ENCODE measurements at places on chromosomes 5 and 9.

DNA sequence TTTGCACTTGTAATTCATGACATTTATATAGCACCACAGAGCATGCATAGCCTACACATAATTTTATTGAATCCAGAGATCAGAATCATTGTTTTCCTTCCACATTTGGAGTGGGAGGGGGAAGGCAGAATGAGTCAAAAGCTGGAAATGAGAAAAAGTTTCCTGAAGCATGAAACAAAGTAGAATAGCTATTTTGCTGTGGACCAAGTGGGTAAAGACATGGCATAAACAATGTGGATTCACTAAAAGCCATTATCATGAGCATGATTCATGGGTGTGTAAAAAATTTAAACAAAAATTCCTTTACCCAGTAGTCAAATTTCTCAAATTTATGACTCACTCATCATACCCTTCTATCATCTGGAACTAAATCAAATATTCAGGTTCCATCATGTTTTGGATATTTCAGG lies 97.9 kb downstream of the YIPF5 start:
- DNase-seq = no peak

DNA sequence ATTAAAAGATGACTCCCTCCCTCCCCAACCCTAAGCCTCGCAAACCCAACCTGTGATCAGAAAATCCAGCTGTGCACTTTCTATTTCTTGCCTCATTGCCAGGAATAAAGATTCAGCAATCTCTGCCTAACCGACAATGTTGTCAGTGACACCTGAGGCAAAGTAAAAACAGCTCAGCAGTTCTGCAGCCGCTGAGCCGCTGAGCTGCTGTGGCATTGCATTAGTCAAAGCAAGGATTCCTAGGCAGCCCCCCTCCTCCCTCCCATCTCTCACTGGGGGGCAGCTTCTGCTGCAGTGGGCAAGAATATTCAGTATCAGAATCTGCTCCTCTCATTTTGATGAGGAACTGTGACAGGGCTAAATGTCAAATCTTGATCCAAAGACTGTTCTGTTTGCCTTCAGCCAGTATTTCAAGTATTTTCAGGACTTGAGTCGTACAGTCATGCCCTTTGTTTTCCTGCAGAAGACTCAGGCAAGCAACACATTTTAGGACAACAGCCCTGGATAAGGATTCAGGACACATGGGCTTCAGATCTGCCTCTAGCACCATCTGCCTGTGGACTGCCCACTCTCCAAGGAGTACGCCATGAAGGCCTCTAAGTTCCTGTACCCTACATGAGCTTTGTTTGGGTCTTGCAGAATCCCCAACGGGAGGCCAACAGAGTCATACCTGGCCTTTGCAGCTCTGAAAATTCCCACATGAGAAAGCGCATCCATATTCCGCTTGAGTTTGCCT lies 41.1 kb upstream of the DAP start:
- DNase-seq = no peak

- DNase-seq = no peak
Observed at GRCh38 chr5:16540421-16540820, 74.8 kb upstream of the ZNF622 start.

DNA sequence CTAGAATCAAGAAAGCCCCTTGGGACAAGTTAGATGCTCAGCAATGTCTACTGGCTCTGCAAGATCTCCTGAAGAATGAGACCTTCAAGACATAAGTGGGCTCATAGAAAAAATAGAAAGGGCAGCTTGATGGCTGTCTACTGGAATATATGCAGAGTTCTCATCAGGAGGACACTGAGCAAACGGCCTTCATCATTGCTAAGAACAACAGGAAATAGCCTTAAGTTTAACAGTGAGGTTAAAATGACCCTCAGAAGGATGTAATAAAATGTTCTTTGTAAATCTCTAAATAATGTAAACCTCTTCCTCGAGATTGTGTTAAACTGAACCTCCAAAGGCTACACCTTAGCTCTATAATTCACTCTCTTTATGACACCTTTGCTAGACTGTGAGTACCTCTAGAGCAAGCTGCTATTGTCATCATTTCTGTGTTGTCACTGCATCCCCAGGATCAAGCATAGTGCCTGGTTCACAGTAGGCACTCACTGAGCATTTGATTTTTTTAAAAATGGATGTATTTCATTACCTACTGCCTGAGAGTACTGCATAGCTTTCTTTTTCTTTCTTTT lies 22.2 kb upstream of the LHFPL2 start:
- DNase-seq = no peak

DNA sequence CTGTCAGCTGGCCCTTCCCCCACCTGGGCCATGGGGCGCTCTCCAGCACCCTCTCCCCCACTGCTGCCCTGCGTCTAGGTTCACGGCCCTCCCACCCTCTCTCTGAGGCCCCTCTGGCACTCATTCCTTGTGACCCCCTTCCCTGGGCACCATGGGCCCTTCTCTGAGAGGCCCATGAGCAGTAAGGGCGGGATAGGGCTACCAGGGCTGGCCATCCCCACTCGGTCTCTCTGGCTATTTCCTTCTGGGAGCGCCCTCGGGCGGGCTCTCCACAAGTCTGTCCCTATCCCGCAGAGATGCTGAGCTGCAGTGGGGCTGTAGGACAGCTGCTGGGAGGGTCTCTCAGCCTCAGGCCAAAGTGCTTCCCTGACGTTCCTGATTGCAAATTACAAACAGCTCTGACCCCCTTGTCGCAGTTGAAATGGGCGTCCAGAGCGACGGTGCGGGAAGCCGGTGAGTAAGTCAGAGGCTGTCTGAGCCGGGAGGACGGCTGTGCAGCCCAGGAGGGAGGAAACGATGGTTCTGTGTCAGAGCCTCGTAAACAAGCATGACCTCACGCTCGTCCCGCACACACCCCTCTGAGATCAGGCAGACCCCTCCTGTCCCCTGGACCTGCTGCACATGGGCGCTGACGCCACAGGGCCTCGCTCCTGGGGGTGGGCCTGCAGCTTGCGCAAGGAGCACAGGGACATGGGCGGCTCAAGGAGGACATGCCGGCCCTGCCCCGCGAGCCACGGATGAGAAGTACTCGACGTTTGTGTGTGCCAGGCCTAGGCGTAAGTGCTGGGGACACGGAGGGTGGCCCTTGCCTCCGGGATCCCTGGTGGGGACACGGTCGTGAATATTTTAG lies 36.3 kb upstream of the GFPT2 start:
- DNase-seq = no peak

Data from hematopoietic multipotent progenitor cell treated with erythropoietin and hydrocortisone succinate and interleukin-3 and kit ligand, for 4 days (in vitro differentiated cells).